ENCODE measurements at places on chromosomes 4 and X.
A peak's percentile ranks its signal among the peaks of the same experiment; 100 is the strongest.

DNA sequence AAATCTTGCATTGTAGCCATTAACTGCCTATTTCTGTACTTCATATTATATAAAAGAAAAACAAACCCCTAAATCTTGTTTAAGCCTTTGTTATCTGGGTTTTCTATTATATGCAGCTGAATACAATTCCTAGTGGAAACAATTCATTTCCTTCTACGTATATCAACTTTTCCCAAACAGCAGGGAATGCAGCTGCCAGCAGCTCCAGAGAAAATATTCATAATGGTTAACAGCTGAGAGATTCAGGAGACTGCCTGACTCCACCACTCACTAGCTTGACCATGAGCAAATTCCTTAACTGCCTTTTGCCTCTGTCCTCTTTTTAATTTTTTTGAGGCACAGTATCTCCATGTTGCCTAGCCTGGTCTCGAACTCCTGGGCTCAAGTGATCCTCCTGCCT is 146.2 kb downstream of the SPATA18 start:
- no peak for DNase-seq

DNA sequence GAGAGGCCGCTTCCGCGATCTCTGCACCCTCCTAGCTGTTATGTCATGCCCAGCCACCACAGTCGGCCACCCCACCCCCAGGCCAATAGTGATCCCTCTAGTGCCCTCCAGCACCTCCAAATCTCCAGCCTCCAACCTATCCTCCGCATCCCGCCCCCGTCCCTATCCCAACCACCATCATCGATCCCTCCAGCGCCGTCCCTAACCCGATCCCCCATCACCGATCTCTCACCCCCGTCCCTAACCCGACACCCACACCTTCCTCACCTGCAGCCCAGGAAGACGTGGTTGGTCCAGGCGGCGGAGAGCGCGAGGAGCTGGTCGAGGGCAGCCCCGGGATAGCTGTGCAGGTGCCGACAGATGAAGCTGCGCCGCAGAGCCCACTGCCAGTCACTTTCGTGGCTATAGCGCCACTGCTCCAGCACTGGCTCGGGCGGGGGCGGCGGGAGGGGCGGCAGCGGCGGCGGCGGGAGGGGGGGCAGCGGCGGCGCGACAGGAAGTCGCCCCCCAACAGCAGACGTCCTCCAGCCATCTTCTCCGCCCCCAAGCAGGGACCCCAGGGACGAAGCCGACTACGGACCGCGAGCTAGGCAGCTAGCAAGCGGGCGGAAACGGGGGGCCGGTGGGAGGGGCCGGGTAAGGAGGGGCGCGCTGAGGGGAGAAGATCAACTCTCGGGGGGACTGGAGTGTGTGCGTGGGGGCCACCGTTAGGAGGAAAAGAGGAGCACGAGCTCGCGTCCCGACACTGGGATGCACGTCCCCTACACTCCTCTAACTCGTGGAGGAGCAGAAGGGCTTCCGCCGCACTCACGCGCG is 552 bp downstream of the NKRF start:
- DNase-seq: no peak

GRCh38 chr4:85411386-85411785 is 63.6 kb upstream of the ARHGAP24 start:
- DNase-seq: no peak

DNA sequence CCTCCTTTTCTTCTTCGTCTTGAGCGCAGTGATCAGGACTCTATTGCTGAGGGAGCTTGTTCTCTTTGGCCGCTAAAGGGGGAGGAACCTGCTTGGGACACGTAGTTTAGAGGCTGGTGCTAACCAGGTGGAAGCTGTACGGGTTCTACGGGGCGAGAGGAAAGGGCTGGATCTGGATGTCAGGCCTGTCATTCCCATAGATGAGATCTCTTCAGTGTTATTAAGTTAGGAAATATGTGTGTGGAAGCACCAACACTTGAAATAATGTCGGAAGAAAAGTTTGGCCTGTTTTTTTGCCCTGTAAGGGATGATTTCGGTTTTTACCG is 643 bp downstream of the SRP72 start:
- DNase-seq: no peak

DNA sequence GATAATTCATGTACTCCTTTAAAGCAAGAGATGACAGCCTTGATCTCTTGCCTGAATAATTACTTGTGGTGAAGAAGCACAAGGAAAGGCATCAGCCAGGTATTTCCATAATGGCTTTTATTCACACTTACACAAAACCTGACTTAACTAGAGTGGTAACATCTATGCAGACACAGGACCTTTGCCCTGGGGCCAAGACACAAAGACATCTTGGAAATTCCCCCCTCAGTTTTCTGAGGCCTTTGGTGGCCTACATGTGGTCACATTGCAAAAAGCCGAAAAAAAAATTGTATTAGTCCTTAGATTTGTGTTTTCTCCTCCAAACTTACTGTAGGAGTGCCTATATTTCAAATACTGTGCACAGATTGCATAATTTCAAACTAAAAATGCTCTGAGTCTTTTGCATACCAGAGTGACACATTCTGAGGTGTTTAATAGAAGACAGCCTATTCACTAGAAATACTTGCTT is 172.4 kb downstream of the PDGFC start:
- no peak for DNase-seq

DNA sequence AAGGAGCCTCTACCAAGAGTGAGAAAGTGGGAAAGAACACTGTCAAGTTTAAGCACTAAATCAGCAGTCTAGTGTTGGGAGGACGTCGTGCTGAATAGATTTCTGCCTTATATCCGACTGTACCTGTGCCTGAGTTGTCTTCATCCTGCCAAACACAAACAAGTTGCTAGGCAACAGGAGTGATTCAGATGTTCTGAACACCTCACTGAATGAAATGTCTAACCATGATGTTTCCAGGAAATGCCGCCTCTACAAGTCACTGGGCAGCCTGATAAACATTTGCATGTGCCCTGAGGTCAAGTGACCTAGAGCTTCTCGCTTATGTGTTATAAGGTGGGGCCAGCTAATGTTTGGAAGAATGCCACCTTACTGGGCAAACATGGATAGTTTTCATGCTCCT is 37.9 kb downstream of the SGMS2 start:
- DNase-seq: no peak

DNA sequence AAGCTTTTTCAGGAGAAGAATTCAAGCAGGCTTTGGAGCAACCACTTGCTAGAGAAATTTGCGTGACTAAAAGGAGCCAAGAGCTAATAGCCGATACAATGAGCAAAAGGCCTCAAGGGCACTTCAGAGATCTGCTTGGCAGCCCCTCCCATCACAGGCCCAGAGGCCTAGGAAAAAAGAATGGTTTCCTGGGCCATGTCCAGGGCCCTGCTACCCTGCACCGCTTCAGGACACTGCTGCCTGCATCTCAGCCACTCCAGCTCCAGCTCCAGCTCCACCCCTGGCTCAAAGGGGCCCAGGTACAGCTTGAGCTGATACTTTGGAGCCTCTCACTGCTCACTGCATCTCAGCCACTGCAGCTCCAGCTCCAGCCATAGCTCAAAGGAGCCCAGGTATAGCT is 98.9 kb downstream of the FAM13A start:
- DNase-seq: no peak

DNA sequence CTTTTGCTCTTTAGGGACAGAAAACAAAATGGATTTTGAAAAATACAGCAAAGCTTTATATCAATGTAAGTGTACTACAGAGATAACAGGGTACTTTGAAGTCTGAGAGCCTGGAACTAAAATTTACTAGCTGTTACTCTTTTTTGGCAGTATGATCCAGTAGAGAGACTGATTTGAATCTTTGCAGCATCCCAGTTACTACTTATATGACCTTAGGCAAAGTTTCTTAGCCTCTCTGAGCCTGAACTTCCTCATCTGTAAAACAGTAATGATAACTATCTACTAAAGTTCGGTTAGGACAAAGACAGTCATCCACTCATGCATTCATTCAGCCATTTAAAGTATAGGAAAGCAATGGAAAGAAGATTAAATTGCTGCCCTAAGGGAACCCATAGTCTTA is 10.1 kb downstream of the BRWD3 start:
- no peak for DNase-seq

DNA sequence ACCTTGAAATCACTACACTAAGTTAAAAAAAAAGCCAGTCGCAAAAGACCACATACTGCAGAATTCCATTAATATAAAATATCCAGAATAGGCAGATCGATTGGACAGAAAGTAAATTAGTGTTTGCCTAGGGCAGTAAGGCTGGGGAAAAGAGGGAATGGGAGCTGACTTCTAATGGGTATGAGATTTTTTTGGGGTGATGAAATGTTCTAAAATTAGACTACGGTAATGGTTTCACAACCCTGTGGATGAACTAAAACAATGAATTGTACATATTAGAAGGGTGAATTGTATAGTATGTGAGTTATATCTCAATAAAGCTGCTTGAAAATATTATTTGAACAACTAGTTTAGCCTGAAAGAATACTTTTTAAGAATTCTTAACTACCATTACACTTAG is 6.7 kb upstream of the GPRIN3 start:
- DNase-seq: no peak

DNA sequence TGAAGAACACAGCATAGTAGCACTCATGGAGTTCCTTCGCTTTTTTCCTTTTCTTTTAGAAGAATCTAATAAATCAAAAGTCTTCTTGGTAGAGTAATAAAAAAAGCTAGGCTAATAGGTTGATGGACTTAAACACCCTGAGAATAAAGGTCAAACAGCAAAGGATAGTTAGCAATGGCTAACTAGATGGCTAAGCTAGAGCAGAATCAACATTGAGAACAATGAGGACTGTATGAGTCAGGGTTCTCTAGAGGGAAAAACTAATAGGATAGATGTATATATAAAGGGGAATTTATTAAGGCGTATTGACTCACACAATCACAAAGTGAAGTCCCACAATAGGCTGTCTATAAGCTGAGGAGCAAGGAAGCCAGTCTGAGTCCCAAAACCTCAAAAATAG is 550.9 kb downstream of the GLUD2 start:
- DNase-seq: no peak

DNA sequence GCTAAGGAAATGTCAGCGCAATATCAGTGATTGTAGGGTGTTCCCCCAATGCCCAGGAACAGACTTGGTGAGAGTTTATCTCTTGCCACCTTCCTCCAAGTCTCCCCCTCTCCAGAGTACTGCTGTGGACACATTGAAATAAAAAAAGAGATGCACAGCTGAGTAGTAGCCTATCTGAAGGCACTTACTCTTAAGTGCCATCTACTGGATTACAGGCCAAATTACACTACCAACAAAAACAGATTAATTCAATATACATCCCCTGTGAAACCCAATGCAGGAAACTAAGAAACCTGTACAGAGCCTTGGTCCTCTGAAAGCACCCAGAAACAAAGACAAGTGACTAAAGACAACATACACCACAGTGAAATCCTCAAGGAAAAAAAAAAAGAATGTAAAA is 460.3 kb downstream of the ZIC3 start:
- no peak for DNase-seq

GRCh38 chrX:17631647-17632046 is 105.6 kb upstream of the SCML1 start:
- DNase-seq: no peak

DNA sequence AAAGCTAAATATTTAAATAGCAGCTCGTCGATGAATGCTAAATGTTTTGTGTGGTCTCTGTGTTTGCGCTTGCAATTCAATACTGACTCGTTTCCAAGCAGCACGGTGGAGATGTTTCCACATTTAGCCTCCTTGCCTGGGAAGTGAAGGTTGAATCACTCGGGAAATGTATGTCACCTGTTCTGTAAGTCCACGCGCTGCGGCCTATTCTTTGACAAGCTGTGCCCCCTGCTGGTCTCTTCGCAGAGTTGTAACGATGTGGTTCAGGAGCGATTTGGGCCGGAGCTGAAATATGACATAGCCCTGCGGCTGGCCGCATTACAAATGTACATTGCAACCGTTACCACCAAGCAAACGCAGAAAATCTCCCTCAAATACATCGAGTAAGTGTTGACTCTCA is 89.6 kb upstream of the PRPS2 start:
- DNase-seq: peak; percentile 36

DNA sequence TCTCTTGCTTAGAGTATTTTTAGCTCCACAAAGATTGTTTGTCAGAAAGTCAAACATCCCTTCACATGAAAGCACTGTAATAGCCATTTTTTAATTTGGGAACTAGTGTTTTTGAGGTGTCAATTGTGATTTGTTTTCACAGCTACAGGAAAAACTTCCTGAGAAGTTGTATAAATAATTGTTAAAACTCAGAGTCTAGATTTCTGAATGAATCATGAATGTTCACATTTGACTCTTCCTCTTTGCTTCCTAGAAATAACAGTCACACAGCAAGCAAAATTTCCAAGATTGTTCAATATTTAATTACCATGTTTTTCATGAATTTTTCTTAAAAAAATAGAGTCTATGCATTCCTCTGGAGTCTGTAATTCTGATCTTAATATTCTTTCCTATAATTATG is 156.9 kb upstream of the SLC7A11 start:
- DNase-seq: no peak

DNA sequence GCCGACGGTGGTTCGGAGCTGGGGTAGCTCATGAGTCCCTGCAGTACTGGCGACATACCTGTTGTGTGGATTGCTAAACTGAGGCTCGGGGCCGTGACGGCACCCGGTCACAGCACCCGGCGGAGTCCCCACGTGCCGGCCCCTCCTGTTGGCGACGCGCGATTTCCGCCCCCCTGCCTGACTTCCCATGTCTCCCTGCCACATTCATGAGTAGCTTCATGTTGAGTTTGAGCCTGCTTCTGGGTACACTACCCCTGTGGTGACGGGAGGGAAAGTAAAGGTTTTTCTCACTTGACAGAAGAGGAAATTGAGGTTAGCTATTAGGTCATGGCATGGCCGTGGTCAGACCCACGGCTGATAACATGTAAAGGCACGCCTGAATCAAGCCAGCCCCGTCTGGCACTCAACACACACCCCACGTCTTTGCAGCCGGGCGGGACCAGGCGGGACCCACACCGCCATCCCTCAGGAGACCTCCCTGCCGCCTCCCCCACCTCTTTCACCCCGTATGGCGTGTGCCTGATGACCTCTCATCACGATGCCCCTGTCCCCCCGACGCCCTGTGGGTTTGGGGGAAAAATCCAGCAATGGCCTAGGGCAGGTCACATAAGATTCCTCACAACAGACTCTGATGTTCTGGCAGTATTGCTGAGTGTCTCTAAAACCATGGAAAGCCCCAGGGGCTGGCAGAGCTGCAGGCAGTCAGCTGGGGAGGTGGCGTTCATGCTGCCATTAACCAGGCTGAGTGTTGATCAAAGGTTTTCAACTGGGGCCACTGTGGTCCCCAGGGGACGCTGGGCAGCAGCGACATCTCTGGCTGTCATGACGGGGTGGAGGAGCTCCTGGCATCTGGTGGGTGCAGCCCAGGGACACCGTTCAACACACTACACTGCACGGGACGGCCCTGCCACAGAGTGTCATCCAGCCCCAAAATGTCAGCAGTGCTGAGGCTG is 29.2 kb downstream of the P2RY8 start:
- DNase-seq: no peak

All from right lung (tissue), 10 donors.